ENCODE measurements at places on chromosomes 4 and X.

- no peak for DNase-seq
Measured at GRCh38 chrX:45134315-45134731, 66.4 kb downstream of the DIPK2B start.

DNA sequence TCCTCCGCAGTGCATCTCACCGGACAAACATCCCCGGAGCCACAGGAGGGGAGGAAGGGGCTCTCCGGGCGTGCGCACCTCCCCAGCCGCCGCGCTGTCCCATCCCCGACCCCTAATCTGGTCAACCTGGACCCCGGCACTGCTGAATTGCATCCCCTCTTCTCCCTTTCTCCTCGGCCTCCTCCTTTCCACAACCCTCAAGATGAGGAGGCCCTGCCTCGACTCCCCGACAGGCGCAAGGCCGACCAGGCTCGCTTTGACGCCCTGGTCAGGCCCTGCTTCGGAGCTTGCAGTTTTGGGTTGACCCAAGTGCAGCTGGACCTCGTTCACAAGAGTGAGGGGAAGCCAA, 2.3 kb downstream of the PDGFRA start:
- no peak for DNase-seq

- no peak for DNase-seq
Measured at GRCh38 chrX:140524556-140524955, 19.7 kb upstream of the SOX3 start.

DNA sequence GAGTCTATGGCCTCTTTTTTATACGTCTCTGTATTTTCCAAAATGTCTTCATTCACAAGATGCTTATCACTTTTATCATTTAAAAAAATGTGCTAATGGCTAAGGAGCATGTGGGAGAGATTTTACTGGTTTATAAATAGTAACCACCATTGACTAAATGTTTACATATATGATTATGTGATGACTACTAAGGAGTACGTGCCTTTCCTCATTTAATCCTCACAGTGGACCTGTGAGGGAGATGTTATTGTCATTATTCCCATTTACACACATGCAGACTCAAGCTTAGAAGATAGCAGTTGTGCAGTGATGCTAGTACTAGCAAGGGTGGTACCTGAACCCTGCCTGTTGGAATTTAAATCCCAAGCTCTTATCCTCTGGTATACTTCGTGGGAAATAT, 2.4 kb downstream of the SRD5A3 start:
- DNase-seq, result no peak

- DNase-seq, result no peak
Measured at GRCh38 chrX:53153581-53153980, 59.6 kb downstream of the KANTR start.

DNA sequence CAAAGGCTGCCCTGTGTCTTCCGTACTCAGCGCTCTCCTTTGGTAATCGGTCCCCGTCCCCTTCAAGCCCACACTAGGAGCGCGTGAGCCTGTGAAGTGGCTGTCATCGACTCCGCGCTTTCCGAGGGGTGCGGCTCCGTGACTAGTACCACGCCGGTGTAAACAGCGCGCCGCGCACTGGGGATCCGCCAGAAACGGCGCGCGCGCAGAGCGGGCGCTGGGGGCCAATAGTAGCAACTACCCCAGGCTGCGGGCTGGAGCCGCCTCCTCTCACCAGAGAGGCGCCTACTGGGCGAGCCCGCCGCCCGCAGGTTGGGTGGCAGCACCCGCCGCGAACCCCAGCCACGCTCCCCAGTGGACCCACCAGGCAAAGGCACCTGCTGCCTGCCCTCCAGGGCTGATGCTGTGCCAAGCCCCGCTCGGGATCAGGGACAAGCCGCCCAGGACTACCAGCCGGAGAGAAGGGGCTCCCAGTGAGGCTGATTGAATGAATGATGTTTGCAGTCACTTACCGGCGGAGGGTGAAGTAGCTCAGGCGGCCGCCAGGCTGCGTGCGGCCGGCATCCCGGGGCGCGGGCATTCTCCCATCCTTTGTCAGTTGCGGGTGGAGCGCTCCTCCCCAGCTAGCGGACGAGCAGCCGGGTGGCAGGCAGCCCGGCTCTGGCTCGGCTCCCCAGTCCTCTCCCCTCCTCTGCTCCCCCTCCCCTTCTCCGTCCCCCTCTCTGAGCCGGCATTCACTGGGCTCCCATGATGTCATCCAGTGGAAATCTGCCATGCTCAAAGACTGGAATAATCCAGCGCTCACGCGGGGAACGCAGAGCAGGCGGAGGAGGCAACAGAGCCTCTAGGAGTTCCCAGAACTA, 370.3 kb upstream of the SMIM31 start:
- no peak for DNase-seq

DNA sequence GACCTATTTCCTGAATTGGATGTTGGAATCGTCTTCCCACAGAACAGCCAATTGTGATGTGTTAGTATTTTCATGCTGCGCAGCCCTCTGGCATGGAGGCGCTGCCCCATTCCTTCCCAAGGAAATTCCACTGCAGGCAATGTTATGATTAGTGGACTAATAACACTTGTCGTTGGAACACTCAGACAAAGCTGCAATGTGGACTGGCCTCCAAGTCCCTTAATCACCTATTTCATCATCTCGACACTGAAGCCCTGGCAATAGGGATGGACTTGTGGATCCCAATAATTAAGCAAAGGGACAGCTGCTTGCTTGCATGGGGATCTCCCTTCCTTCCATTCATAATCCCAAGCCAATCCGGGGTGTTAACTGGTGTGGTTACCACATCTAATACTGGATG, 78.8 kb upstream of the PLAC1 start:
- DNase-seq, result no peak

GRCh38 chrX:53714580-53715345, 28.2 kb upstream of the HUWE1 start:
- DNase-seq, result peak; percentile 81

DNA sequence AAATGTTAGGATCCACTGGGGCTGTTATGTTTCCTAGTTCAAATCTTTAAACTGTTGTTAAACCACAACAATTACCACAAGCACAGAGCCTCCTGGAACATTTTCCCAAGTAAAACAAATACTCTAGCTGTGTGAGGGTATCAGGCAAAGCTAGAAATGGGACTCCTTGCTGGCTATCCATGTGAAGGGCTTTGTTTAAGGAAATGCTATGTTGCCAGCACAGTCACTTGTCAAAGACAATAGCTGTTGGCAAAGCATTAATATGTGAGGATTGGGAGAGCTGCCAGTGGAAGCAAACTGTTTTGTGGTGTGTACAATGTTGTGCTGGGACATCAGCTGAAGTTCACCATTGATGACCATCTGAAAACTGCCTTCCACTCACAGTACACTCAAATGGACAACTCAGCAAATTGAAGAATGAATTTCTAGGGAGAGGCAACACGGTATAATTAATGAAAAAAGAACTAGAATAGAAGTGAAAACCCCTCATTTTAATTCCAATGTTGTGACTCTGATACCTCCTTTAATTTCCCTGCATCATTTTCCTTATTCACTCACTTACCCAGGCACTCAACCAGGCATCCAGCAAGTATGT, 100.8 kb downstream of the ANXA3 start:
- DNase-seq, result no peak

DNA sequence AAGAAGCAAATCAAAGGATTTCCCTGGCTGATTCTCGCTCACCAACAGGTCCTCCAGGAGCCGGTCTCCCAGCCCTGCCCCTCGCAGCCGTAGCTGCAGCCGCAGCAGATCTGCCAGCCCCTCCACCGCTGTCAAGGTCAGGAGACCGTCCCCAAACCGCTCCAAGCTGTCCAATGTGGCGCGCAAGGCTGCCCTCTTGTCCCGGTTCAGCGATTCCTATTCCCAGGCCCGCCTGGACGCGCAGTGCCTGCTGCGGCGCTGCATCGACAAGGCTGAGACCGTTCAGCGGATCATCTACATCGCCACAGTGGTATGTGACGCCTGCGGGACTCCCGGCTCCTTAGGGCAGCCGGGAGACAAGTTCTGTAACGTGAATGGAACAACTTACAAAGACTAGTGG, 25.6 kb downstream of the SPATA18 start:
- DNase-seq, result no peak

GRCh38 chr4:137762591-137762990, 230.3 kb upstream of the PCDH18 start:
- no peak for DNase-seq

DNA sequence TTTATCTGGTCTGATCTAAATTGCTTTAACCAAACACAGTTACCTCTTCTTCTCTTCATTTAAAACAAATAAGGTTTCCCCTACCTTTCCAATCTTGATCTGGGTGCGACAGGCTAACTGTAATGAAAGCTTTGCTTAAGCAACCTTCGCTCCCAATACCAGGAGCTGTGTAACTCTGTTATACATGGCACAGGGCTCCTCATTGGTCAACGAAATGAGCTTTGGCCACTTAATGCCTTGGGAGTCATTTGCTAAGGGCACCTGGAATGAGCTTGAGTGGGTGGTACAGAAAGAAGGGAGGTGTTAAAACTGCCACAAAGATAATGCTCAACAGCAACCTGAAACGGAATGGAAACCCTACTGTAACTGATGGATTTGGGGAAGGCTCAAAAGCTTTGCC, 140.5 kb downstream of the CHRNA9 start:
- no peak for DNase-seq

GRCh38 chr4:48478273-48478672, 4.9 kb upstream of the SLC10A4 start:
- DNase-seq, result no peak

DNA sequence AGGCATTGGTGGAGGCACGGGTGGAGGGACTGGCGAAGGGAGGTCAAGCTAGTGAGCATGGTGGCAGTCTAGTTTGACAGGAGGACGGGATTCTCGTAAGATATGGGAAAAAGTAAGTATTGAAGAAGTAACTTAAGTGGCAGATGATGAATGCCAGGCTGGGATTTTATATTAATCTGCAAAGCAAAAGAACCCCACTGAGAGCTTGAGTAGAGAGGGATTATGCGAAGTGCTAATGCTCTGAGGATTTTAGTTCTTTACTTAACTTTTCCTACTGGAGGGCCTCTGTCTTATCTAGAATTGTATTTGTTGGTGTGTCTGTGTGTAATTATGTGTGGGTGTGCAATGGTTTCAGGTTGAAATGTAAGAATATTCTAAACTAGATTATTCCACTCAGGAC, 327.9 kb downstream of the FAT4 start:
- no peak for DNase-seq

- DNase-seq, result no peak
Measured at GRCh38 chr4:56671860-56672259, 9.2 kb downstream of the HOPX start.

- no peak for DNase-seq
Measured at GRCh38 chr4:112552668-112553067, 36.7 kb upstream of the NEUROG2 start.

GRCh38 chrX:152904151-152905080, 6.5 kb downstream of the ZNF185 start:
- DNase-seq, result peak; percentile 28

DNA sequence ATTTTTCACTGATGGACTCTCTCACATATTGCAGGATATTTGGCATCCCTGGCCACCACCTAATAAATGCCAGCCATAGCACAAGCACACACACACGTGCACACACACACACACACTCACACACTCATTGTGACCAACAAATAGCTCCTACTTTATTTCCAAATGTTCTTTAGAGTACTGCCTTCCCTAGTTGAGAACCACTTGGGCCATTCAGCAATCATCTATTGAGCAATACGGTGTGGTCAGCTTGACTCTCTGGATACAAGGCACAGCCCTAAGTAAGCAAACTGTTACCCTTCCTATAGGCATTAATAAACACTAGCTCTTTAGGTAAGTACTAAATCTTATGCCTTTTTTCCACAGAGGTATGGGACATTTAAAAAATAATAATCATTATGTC, 21.1 kb downstream of the CORIN start:
- no peak for DNase-seq

Measured in CD4-positive, alpha-beta T cell treated with Interleukin-15 for 4 hours (primary cell).